ENCODE measurements at places on chromosomes 2 and 18. TPM values are rescaled to one million over a fixed set of nuclear protein-coding genes. Genes with fewer than 3 reads are reported as not detected.

GRCh38 chr2:54952425-54952824 lies 97.8 kb downstream of the RTN4 start:
- DNase-seq, result no peak
- no peak overlapping the region for H3K4me3 ChIP-seq
- peaks cover 23% of the 10 kb centered on the region for H3K4me1 ChIP-seq
- peak overlapping the region; percentile 29 for H3K27ac ChIP-seq
- no peaks in the 10 kb centered on the region for H3K27me3 ChIP-seq

ELOA2 gene
- not detected for total RNA-seq

HAAO gene
- 0.72 TPM for total RNA-seq

MEMO1 gene
- total RNA-seq, result 37.6 TPM

DNA sequence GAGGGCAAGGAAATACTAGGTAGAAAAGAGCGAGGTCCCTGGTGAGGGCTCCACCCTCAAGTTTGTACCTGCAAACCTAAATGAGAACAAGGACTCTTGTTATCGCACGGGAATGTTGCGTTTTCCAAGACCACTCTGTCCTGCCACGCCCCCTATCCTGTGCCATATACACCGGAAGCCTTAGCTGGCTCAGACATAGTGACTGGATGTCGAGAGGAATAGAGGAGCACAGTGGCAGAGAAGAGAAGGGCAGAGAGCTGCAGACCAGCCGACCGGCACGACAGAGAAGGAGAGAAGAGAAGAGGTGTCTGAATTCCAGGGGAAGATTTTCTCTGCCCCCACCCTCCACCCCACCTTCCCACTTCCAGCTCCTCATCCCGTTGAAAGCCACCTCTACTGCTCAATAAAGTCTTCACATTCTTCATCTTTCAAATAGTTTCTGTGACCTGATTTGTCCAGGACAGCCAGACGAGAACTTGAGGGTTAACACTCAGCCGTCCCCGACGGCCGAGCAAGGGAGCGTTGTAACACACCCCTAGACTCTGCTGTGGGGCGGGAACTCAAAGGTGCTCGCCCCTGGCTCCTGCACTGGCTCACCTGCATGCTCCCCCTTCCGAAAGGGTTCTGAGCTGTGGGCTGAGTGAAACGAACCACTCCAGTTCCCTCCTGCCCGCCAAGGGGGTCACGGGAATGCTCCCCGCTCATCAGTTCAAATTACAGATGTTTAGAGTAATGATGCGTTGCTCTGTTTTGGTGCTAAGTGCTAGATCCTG lies 24.9 kb upstream of the COL3A1 start:
- no peak overlapping the region for H3K27ac ChIP-seq
- H3K4me3 ChIP-seq, result no peak overlapping the region
- H3K27me3 ChIP-seq, result no peaks in the 10 kb centered on the region
- H3K36me3 ChIP-seq, result no peaks in the 10 kb centered on the region
- no peak for DNase-seq

SP9 gene
- total RNA-seq, result not detected

GRCh38 chr2:8798393-8798792 lies 39.0 kb downstream of the KIDINS220 start:
- peaks cover 32% of the 10 kb centered on the region for H3K36me3 ChIP-seq
- no peak overlapping the region for H3K4me3 ChIP-seq
- no peak for DNase-seq
- no peak overlapping the region for H3K27ac ChIP-seq
- no peaks in the 10 kb centered on the region for H3K27me3 ChIP-seq

FAM161A gene
- 3.2 TPM for total RNA-seq

- H3K4me3 ChIP-seq, result no peak overlapping the region
- H3K27me3 ChIP-seq, result no peaks in the 10 kb centered on the region
- H3K4me1 ChIP-seq, result peaks cover 31% of the 10 kb centered on the region
- no peak for DNase-seq
- H3K36me3 ChIP-seq, result no peaks in the 10 kb centered on the region
Measured at GRCh38 chr18:59518705-59519104, 159.6 kb upstream of the LMAN1 start.

DNA sequence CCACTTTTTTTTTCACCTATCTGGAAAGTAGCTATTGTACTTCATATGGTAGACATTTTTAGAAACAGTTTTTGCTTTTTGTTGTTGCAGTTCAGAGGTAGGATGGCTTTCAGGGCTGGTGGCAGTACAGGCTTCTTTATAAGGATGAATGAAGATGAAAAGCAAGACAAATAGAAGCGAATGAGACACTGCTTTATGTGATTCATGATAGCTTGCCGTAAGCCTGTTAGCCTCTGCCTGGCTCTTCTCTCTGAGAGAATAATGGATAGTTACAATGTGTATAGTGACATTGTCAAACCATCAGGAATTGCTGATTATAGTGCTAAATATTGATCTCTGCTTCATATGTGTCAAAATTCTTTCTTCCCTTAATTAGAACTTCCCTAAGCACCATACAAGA lies 173.7 kb downstream of the NR4A2 start:
- DNase-seq, result no peak
- no peak overlapping the region for H3K4me3 ChIP-seq
- H3K27ac ChIP-seq, result no peak overlapping the region
- no peaks in the 10 kb centered on the region for H3K27me3 ChIP-seq
- no peaks in the 10 kb centered on the region for H3K36me3 ChIP-seq

- no peaks in the 10 kb centered on the region for H3K36me3 ChIP-seq
- no peaks in the 10 kb centered on the region for H3K27me3 ChIP-seq
- H3K27ac ChIP-seq, result no peak overlapping the region
Measured at GRCh38 chr18:55106906-55107305, 147.6 kb upstream of the CCDC68 start.

SCN9A gene
- 1.8 TPM for total RNA-seq

DNA sequence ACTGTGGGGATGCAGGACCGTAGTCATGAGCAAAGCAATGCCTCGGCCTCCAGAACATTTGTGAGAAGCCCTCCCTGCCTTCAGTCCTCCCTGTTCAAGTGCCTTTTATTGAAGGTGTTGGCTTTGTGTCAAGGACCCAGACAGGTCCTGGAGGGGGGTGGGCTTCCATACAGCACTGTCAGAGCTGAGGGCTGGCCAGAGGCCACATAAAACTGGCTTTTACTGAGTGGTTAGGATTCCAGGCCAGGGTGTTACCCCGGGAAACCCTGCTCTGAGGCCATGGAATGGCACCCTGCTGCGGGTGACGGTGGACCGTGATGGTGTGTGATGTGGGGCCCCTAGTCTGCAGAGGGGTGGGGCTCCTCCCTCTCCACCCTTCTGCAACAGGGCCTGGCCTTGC lies 41.6 kb downstream of the TOGARAM2 start:
- peak; percentile 59 for DNase-seq
- H3K4me3 ChIP-seq, result no peak overlapping the region
- peaks cover 13% of the 10 kb centered on the region for H3K27me3 ChIP-seq
- no peaks in the 10 kb centered on the region for H3K4me1 ChIP-seq
- no peaks in the 10 kb centered on the region for H3K36me3 ChIP-seq
- no peak overlapping the region for H3K27ac ChIP-seq

DNA sequence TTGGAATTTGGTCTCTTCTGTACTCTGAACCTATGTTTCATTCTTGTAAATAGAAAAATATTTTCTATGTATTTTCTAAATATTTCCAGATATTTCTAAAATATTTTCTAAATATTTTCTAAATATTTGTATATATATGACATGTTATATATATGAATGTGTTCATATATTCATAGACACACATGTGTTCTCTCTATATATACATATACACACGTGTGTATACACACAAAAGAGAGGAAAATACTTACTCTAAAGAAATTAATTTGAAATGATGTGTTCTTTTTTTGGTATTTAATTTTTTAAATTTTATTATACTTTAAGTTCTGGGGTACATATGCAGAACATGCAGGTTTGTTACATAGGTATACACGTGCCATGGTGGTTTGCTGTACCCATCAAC lies 589.6 kb downstream of the LRRTM4 start:
- H3K4me3 ChIP-seq, result no peak overlapping the region
- no peaks in the 10 kb centered on the region for H3K36me3 ChIP-seq
- H3K27ac ChIP-seq, result no peak overlapping the region
- H3K4me1 ChIP-seq, result no peaks in the 10 kb centered on the region
- DNase-seq, result no peak
- H3K27me3 ChIP-seq, result no peaks in the 10 kb centered on the region

OR6B2 gene
- not detected for total RNA-seq

ATOH8 gene
- 18.6 TPM for total RNA-seq

DNA sequence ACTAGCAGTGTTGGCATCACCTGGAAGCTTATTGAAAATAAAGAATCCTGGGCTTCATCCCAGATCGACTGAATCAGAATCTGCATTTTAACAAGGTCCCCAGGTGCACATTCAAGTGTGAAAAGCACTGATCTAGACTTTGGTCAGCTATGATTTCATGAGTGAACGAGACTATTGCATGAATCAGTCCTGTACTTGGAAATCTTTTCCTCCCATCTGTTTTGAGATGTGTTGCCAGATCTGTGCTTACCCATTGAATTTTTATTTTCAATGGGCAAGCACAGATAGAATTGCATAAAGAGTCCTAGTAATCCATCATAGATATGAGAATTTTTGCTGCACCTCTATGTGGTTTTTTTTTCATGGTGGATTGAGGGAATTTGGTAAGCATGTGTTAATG lies 64.0 kb downstream of the PMS1 start:
- H3K36me3 ChIP-seq, result peaks cover 4% of the 10 kb centered on the region
- no peaks in the 10 kb centered on the region for H3K27me3 ChIP-seq
- no peak overlapping the region for H3K4me3 ChIP-seq
- no peak for DNase-seq

DNA sequence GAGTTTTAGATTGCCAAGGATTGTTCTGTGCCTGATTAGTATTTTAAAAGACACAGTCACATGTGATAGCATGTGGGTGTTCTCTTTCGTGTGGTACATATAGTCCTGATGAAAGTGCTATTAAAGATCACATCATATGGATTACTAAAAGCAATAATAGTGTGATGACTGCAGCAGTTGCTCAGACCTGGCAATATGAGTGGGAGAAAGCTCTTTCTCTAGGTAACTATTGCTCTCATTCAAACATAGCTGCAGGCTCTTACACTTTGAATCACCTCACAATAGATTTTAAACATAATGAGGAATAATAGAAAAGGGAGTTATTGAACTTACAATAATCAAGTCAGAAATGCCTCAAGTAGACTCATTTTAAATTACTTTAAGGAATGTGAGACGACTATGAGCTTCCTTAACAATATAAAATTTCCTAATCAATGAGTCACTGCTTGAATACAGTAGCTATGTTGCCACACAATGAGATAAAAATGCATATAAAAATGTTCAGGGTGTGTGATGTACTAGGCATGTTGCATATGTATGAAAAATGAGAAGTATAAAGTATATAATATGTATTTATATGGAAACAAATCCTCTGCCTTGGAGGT lies 452.1 kb downstream of the TMX3 start:
- no peaks in the 10 kb centered on the region for H3K27me3 ChIP-seq
- H3K4me3 ChIP-seq, result no peak overlapping the region
- H3K36me3 ChIP-seq, result no peaks in the 10 kb centered on the region
- H3K27ac ChIP-seq, result peak overlapping the region; percentile 70

GRCh38 chr2:204187229-204188083 lies 250.9 kb downstream of the ICOS start:
- H3K27ac ChIP-seq, result no peak overlapping the region
- H3K36me3 ChIP-seq, result no peaks in the 10 kb centered on the region
- H3K27me3 ChIP-seq, result no peaks in the 10 kb centered on the region
- no peaks in the 10 kb centered on the region for H3K4me1 ChIP-seq
- H3K4me3 ChIP-seq, result no peak overlapping the region

GRCh38 chr18:39600894-39601293 lies 2035.3 kb upstream of the CELF4 start:
- no peaks in the 10 kb centered on the region for H3K36me3 ChIP-seq
- no peak overlapping the region for H3K4me3 ChIP-seq
- H3K27me3 ChIP-seq, result no peaks in the 10 kb centered on the region
- no peak overlapping the region for H3K27ac ChIP-seq

DNA sequence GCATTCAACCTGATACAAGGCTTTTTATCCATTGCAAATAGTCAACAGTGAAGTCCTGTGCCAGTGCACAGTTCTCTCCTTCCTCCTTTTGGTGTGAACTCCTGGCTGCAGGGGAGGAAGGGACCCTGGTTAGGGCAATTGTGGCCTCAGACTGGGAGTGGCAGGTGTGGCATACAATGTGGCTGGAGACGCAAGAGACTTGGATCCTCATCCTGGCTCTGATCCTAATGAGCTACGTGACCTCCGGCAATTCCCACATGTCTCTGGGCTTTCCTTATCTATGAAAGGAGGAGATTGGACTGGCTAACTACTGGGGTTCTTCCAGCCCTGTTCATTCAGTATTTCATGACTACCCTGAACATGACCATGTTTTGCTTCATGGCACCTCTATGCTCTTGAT lies 10.5 kb upstream of the IL1A start:
- H3K36me3 ChIP-seq, result no peaks in the 10 kb centered on the region
- H3K27ac ChIP-seq, result peak overlapping the region; percentile 88
- peaks cover 18% of the 10 kb centered on the region for H3K4me1 ChIP-seq
- H3K27me3 ChIP-seq, result no peaks in the 10 kb centered on the region
- DNase-seq, result no peak
- no peak overlapping the region for H3K4me3 ChIP-seq

DNA sequence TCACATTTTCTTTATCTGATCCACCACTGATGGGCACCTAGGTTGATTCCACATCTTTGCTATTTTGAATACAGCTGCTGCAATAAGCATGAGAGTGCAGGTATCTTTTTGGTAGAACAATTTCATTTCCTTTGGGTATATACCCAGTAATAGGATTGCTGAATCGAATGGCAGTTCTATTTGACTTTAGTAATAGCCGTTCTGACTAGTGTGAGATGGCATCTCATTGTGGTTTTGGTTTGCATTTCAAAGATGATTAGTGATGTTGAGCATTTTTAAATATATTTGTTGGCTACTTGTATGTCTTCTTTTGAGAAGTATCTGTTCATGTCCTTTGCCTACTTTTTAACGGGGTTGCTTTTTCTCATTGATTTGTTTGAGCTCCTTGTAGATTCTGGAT lies 72.3 kb downstream of the CCDC138 start:
- no peak overlapping the region for H3K4me3 ChIP-seq
- no peaks in the 10 kb centered on the region for H3K4me1 ChIP-seq
- H3K36me3 ChIP-seq, result no peaks in the 10 kb centered on the region
- no peak overlapping the region for H3K27ac ChIP-seq
- no peaks in the 10 kb centered on the region for H3K27me3 ChIP-seq

TNFAIP6 gene
- 43.1 TPM for total RNA-seq

DNA sequence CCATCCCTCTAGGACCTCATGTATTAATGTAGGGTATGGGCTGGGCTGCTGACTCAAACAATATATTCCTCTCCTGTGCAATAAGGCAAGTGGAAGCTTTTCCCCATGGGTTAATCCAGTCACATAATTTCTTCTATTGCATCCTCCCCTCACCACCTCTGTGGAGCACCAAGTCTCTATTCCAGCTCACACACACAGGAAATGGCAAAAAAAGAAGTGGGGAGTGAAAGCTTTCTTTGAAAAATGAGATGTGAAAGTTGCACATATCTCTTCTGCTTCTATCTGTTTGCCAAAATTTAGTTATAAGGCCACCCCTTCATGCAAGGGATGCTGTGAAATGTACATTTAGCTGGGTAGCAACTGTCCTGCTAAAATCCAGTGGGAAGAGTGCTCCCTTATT lies 121.3 kb downstream of the CDC42EP3 start:
- no peak for DNase-seq
- no peak overlapping the region for H3K27ac ChIP-seq
- H3K27me3 ChIP-seq, result no peaks in the 10 kb centered on the region

Measured in osteoblast (primary cell).